NK-92 treated with Interleukin-12 subunit alpha and Interleukin-12 subunit beta, amount 100 ng/mL, for 24 hours (cell line): ENCODE measurements at places on chromosomes 6 and 20.

- peak; percentile 7 for DNase-seq
Observed at GRCh38 chr20:32357375-32357868, 709 bp upstream of the ASXL1 start.

DNA sequence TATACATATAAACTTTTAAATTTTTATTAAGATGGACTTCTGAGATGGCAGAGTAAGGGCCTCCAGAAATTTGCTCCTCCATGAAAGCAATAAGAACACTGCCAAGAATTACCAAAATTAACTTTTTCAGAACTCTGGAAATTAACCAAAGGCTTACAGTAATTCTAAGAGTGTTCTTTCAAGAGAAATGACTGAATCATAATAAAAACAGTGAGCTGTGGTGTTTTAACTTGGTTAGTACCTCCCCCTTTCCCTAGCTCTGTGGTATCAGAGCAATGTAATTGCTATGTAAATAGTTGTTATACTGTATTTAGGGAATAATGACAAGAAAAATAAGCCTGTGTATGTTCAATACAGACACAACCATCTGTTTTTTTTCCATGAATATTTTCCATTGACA is 19.0 kb downstream of the HECA start:
- no peak for DNase-seq

DNA sequence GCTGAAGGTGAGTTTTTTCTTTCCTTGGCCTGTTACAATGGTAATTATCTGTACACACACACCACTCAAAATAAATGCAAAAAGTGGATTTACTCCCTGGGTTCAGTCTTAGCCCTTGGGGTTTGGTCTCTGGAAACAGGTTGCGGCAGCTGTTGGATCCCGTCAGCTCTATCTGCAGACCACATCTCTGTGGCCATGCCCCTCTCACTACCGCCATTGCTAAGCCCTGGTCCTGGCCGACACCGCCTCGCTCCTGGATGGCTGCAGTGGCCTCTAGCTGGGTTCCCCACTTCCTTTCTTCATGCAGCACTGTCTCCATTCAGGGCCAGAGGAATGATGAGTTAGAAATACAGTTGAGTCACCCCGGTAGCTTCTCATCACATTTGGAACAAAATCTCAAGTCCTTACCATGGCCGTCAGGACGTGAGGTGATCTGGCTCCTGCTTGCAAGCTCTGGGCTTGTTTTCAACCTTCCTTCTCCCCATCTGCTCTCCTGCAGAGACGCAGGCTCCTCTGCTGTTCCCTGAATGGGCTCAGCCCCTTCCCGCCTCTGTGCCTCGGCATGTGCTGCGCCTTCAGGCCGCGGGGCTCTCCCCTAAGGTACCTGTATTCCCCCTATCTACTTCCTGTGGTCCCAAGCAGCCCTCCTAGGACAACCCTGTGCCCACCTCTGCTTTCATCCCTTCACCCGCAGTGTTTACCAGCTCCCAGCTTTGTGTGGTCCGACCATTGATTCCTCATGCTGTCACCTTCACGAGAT is 38.0 kb downstream of the EFCAB8 start:
- no peak for DNase-seq

GRCh38 chr6:89675949-89676748 is 37.6 kb upstream of the LYRM2 start:
- no peak for DNase-seq

- no peak for DNase-seq
Observed at GRCh38 chr6:100382031-100382430, 82.7 kb downstream of the SIM1 start.

DNA sequence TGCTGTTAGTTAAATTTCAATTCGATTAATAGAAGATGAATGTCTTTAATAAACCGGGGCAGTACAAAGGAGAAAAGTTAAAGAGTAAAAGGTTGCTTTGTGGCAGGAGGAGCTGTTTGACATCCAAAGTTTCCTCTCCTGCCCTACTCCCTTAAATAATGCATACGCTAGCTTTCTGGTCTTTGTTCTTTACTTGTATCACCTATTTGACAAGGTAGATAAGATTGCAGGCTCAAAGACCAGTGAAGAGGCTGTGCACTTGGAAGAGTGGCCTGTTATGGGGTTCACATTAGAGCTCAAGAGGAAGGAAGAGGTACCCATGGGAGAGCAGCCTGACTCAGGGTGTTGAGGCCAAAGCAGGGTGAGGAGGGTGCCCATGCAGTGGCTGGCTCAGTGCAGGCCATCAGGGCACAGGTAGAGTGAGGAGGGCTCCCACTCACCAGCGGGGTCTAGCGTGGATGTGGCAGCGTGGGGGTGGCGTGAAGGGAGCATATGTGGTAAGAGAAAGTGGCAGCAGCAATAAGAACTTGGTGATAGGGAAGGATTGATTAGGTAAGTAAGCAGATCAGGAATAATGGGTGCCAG is 29.3 kb upstream of the KLHL31 start:
- no peak for DNase-seq

DNA sequence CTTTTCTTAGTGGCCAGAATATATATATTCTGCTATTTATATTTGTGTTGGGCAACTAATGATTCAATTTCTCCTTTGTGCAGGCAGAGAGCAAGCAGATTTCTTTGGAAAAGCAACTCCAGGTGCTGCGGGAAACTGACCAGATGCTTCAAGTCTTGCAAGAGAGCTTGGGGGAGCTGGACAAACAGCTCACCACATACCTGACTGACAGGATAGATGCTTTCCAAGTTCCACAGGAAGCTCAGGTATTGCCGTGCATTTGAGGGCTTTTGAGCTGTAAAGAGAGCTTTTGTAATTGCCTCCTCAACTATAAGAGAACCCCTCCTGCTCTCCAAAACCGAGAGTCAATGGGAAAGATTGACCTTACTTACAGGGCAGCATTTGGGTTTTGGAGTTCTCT is 203.5 kb downstream of the UTRN start:
- DNase-seq, result no peak

GRCh38 chr6:128848212-128848935 is 34.6 kb upstream of the LAMA2 start:
- no peak for DNase-seq

GRCh38 chr6:18211338-18211737 is 53.0 kb downstream of the DEK start:
- DNase-seq, result peak; percentile 3

GRCh38 chr20:34940081-34940481 is 15.5 kb downstream of the GSS start:
- DNase-seq, result no peak

DNA sequence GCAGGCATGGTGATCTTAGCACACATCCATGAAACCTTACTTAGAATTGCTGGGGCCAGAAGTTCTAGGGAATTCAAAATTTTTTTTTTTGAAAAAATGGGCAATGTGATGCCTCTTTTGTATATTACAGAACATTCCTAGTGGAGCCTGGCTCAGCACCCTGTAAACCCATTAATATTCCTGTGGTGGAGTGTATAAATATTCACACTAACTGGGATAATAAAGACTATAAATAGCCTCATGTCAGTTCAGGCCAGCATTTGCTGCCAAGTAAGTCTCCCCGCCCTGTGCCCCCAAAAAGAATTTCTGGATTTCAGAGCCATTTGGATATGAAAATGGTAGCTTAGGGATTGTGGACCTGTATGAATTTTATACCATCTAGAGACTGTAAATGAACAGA is 14.8 kb downstream of the BANF2 start:
- DNase-seq, result no peak

DNA sequence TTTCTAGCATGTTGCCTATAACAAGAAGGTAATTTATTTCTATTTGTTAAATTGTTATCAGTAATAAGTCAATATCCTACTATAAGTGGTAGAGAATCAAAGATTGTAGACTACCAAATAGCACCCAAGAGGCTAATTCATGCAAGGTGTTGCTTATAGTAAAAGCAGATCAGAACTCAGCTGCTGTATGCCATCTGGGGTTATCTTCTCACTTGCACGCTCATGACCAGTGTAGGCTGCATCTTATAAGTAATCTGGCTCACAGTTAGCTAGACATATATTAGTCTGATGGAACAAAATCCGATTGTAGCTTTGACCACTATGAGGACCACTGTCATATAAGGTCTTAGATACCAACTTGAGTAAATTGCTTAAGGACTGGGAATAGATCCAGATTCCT is 17.0 kb downstream of the TOP1 start:
- DNase-seq, result no peak

DNA sequence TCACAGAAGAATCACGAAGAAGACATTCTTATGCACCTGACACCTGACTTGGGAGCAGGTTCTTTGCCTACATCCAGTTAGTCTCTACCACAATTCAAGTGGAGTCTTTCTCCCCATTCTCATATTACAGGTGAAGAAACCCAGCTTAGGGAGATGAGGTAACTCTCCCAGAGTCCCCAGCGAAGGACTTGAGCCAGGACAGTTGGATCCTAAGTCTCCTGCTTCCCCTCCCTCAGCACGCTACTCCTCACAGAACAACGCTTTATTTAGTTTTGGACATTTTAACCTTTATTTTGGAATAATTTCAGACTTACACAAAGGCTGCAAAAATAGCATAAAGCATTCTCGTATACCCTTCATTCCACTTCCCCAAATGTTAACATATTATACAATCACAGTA is 824 bp upstream of the CSTL1 start:
- no peak for DNase-seq

DNA sequence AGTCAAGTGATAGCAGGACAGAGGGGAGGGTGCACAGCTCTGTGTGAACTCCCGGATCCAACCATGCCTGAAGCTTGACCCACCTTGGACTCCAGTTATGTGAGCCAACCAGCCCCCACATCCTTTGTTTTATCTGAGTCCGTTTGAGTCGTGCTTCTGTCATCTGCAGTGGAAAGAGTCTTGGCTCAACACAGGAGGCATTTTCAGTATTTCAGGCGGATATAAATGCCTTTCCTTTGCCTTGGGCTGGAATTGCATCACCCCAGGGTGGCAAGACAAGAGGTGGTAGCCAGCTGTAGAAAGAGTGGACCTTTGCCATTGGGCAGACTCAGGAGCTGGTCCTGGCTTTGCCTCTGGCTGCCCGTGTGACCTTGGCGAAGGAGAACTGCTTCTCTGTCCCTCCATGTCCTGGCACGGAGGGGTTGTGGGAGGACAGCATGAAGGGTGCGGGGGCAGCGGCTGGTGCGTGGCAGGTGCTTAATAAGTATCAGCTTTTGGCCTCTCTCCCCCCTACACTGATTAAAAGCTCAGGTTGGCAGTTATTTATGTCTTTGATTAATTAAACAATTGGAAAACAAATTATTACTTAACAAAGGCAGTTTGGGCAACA is 42.6 kb upstream of the APCDD1L start:
- DNase-seq, result no peak

DNA sequence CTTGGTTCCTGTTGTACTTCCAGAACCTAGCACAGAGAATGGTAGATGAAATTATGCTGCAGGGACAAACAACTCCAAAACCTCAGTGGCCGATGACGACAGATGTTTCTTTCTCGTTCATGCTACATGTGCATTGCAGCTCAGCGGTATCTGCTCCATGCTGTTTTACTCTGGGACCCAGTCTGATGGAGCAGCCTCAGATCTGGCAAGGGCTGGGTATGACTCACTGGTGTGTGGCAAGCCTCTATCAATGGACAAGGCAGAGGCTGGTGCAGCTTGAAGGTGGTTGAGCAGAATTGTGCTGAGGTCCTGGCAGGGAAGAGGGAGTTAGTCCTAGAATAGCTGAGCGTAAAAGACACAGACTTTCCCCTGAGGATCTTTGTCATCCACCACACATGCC is 10.3 kb upstream of the BLCAP start:
- no peak for DNase-seq

GRCh38 chr6:52180787-52181558 is 5.2 kb upstream of the IL17A start:
- no peak for DNase-seq

- no peak for DNase-seq
Observed at GRCh38 chr6:9388596-9388995, 953.3 kb upstream of the SLC35B3 start.

- DNase-seq, result no peak
Observed at GRCh38 chr20:5211803-5212714, 85.3 kb downstream of the CDS2 start.
